Activated CD4-positive, alpha-beta memory T cell treated with anti-CD3 and anti-CD28 coated beads, Interleukin-2, amount 10 ng/mL, durations not matched to agents 7 days and 5 days (primary cell): ENCODE measurements at places on chromosomes 7 and 10. TPM values are rescaled to one million over a fixed set of nuclear protein-coding genes. Genes with fewer than 3 reads are reported as not detected.

DNA sequence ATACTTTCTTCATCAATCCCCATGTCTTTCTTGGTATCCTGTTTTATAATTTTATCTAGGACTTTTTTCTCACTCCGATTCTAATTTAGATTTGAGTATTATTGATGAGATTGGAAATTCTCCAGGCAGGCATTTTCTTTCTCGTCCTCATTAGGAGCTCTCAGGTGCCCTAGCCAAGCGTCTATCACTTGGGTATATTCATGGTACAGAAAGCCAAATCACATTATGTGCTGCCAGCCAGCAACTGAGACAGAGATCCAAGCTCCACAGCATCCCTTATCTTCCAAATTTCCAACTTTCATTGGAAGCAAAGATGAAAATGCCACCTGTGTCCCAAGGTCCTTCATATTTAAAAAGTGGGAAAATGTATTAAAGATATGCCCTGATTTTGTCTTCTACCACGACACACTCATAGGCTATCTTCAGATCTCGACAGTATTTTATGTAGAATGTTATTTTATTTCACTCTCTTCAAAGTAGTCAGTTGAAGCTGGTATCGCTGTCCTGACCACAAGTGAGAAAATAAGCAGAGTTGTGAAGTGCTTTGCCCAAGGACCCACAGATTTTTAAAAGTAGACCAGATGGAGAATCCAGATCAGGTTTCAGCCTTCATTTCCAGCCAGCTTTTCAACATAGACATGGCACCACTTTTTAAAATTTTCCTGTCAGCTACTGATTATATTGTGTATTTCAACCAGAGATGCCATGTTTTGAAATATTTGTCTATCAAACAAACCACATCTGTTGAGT is 773.4 kb downstream of the CNTNAP2 start:
- no peaks in the 10 kb centered on the region for H3K27me3 ChIP-seq
- no peaks in the 10 kb centered on the region for H3K36me3 ChIP-seq
- H3K27ac ChIP-seq, result no peak overlapping the region
- no peak for DNase-seq

DNA sequence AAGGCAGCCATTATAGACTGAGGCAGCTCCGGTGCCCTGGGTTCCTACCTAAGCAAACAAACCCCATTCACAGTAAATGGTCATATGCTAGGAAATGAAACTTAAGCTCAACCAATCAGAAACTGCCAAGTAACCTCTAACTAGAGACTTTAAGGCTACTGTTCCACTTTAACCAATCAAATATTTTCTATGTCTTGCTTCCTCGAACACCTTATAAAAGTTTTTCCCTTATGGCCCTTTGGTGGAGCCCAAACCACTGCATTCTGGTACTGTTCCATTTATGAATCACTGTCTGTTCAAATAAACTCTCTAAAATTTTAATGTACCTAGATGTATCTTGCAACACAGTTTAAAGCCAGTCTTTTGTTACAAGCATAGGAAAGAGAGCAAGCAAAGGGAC is 361.1 kb downstream of the HGF start:
- H3K4me3 ChIP-seq, result no peak overlapping the region
- no peak for DNase-seq
- H3K27ac ChIP-seq, result no peak overlapping the region
- H3K27me3 ChIP-seq, result no peaks in the 10 kb centered on the region
- H3K36me3 ChIP-seq, result no peaks in the 10 kb centered on the region

DNA sequence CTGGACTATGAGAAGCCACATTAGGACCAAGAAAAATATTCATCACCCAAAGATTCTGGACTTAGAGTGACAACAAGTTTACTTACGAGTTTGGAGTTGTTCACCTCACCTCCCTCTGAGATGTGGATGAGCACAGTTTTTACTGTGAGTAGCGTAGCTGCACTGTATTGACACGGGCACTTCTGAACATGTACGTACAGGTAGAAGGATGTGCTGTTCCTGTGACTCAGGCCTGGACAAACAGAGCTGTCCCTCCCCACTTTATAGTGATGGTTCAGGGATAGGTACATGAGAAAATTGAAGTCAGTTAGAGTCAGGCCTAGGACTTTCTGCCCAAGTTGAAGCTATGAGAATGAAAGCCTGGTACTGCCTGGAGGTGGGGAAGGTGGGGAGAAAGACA is 80.9 kb upstream of the DYNC1I1 start:
- H3K4me1 ChIP-seq, result no peaks in the 10 kb centered on the region
- H3K27me3 ChIP-seq, result peaks cover 3% of the 10 kb centered on the region
- H3K4me3 ChIP-seq, result no peak overlapping the region

DNA sequence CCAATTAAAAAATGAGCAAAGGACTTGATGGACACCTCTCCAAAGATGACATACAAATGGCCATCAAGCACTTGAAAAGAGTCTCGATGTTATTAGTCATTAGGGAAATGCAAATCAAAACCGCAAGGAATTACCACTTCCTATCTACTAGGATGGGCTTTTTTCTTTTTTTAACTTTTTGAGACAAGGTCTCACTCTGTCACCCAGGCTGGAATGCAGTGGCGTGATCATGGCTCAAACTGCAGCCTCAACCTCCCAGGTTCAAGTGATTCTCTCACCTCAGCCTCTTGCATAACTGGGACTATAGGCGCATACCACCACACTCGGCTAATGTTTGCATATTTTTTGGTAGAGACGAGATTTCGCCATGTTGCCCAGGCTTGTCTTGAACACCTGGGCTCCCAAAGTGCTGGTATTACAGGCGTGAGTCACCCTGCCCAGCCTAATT is 13.6 kb downstream of the NKX1-2 start:
- no peak overlapping the region for H3K4me3 ChIP-seq
- no peaks in the 10 kb centered on the region for H3K4me1 ChIP-seq
- no peak for DNase-seq
- H3K27me3 ChIP-seq, result peaks cover 3% of the 10 kb centered on the region

The NPFFR1 gene
- total RNA-seq, result not detected
